ENCODE measurements at places on chromosomes 6 and 20.

DNA sequence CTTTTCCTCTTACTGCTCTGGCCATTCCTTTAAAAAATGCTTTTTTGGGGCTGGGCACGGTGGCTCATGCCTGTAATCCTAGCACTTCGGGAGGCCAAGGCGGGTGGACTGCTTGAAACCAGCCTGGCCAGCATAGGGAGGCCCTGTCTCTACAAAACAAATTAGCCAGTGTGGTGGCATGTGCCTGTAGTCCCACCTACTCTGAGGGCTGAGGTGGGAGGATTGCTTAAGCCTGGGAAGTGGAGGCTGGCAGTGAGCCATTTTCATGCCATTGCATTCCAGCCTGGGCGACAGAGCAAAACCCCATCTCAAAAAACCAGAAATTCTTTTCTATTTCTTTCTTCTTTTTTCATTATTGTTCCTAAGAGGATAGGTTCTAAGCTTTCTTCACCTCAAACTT is 36.9 kb upstream of the RNF144B start:
- DNase-seq = no peak

DNA sequence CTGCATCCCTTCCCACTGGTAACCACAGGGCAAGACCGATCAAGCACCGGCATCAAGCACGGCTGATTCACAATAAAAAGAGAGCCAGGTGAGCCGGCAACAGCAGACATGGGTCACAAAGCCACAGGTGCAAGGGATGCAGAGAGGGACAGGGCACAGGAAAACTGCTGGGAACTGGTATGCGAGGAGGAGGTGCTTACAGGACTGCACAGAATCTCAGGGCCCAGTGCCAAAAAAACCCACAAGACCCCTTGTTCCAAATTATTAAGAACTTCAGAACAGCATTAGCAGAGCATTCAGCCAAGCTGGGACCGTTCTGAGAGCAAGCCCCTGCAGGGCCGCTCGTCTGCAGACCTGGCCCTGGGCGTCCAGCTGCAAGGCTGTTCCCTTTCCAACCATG is 35.4 kb downstream of the BFSP1 start:
- DNase-seq = no peak

DNA sequence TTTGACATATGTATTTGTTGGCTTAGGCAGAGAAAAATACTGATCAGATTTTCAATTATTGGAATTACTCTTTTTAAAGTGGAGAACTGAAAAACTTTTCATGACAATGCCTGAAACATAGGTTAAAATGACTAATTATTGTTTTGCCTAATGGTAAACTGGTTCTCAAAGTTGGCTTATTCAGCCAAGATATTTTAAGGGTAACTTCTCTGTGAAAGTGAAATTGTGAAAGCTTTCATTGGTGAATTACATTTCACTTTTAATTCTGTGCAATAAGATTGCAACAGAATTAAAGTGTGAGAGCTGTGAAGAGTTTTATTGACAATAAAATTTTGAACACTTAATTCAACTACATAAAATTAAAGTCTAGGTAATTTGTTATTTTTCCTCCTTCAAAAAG is 24.5 kb downstream of the KIAA0408 start:
- DNase-seq = no peak

DNA sequence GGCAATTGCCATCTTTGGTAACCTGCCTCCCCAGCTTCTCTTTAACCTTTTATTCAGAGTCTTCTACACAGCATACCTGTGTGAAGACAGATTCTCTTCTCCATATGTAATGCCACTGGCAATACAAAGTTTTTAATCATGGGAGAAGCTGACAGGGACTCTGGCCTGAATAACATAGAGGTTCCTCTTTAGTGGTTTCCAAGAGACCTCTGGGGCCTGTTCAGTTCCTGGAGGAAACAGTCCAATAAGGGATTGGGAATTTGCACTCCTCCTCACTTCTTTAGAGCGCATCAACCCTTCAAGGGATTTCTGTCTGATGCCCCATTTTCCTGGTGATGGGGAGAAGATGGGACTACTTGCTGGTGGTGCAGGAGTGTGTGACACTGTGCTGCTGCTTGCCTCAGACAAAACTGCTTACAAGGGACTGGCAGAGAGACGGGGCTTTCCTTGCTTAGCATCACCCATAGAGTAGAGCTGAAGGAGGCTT is 1.4 kb downstream of the RIMS1 start:
- no peak for DNase-seq

DNA sequence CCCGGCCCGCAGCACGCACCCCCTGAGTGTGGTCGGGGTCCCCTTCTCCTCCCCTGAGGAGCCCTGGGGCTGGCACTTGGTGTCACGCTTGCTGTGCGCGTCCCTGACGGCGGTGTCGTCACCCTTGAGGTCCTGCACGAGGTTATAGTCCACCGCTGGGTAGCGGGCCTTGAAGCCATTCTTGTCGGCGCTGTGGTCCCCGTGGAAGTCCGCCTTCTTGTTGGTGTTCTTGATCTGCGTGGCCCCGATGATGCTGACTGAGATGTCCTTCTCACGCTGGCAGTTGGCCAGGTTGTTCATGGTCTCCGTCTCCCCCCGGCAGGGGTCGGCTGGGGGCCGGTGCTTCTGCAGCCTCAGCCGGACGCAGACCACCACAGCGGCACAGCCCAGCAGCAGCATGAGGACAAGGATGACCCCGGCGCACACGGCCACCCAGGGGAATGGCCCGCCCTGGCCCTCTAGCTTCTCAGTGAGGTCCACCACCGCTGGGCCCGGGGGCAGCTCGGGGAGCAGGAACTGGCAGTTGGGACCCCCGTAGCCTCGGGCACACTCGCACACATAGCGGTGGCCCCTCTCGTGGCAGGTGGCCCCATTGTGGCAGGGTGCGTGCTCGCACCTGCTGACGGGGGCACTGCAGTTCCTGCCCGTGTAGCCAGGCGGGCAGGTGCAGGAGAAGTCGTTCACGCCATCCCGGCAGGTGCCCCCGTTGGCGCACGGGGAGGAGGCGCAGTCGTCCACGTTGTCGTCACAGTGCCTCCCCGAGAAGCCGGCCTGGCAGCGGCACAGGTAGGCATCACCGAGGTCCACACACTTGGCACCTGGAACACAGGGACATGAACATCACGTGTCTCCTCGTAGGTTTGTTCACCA is 7.4 kb downstream of the DLL1 start:
- no peak for DNase-seq

DNA sequence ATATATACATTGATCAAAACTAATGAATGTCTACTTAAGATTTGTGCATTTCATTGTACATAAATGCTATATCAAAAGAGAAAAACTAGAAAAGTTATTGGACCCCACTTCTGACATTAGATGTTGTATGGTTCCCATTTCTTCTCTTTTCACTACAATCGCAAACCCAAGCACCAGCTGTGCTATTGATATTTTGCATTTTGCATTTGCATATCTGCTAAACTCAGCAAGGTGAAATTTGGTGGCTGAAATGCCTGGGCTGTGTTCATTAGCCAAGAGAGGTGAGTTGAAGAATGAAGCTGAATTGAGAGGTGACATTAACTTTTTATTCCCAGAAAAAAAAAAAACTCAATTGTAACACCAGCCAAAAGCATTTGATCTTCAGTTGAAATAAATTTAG is 232.1 kb upstream of the TENT5A start:
- no peak for DNase-seq

GRCh38 chr20:16929756-16930155 is 181.6 kb downstream of the OTOR start:
- DNase-seq = no peak

DNA sequence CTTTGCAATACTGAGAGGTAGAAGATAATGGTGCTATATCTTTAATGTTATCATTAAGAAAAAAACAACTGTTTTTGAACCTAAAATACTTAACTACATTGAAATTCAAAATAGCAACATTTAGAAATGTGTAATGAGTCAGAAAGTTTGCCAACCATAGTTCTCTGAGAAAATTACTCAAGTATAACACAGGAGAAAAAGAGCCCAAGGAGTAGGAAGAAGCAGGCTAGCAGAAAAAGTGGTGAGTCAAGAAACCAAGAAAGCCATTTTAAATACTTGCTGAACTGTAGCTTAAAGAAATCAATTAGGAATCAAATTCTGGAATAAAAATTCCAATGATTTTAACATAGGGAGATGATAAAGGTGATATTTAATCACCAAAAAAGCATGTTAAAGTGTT is 181.0 kb upstream of the RSPO3 start:
- DNase-seq = no peak

DNA sequence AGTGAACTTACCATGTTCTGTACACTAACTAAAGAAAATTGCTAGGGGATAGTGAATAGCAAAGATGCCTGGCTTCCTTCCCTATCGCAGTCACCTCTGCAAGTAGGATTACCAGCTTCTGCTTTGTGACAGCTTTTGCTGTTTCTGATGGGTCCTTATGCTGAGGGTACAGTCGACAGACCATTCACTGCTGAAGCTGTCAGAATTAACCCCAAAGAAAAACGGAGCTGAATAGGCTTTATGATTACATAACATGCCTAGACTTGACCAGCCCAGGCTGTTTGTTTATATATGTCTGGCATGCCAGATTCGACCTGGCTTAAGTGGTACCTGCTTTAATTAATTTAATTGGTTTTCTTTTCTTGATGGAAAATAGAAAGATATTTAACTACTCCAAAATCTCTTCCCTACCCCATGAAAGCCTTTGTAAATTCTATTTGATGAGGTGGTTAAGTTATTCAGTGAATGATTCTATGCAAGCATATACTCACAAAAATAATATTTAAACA is 21.7 kb upstream of the PRELID3B start:
- DNase-seq = no peak

GRCh38 chr6:83417880-83418663 is 12.8 kb downstream of the ME1 start:
- no peak for DNase-seq

GRCh38 chr20:11935212-11936154 is 17.8 kb downstream of the BTBD3 start:
- no peak for DNase-seq

DNA sequence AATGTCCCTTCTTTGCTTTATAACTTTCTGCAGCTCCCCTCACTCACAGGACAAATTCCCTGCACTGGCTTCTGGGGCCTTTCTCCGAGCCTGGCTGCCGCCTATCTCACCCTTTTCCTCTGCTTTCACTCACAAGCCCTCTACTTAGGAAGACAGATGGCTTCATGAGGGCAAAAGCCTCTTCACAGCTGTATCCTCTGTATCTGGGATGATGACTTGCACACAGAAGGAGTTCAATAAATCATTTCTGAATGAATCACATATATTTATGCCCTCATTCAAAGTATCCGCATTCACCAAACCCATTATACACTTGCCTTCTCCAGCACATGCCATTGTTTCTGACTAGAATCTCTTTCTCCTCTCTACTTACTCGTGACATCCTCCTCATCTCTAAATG is 159.0 kb upstream of the RIPOR2 start:
- DNase-seq = no peak

DNA sequence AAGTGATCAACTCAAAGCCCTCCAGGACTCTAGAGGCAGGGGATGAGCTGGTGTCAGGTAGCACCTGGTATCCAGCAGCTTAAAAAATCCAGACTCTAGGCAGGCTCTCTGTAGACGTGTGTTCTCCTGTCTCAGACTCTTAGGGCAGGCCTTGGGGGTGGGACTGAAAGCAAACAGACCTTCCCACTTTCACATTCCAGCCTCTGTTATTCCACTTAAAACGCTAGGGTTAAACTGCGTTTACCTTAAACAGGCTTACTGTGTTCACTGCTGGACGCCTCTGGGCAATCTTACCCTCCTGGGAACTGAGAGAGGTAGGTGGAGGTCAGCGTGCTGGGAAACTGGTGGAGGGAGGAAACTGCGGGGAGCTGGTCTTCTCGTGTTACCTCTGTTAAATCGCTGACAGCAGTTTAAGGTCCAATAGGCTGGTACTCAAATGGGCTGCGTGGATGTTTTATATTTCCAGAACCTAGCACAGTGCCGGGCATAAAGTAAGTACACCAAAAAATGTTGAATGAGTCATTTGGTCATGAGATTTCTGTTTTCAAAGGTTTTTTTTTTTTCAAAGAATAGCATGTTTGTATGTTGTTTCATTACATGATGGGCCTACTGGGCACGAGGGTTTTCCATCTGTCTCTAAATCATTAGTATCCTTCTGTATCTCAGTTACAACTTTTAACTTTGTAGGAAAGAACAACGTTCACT is at the start of gene GCNT2:
Gene GCNT2 (plus strand): TSS at position 248 of the 705 bp plus-strand sequence. CDS start 7,561 bp downstream, outside the sequence.
- DNase-seq = no peak

- peak; percentile 24 for DNase-seq
Observed at GRCh38 chr20:20466341-20466879, 98.5 kb downstream of the INSM1 start.

- DNase-seq = no peak
Observed at GRCh38 chr6:168527451-168528210, 86.6 kb downstream of the SMOC2 start.

DNA sequence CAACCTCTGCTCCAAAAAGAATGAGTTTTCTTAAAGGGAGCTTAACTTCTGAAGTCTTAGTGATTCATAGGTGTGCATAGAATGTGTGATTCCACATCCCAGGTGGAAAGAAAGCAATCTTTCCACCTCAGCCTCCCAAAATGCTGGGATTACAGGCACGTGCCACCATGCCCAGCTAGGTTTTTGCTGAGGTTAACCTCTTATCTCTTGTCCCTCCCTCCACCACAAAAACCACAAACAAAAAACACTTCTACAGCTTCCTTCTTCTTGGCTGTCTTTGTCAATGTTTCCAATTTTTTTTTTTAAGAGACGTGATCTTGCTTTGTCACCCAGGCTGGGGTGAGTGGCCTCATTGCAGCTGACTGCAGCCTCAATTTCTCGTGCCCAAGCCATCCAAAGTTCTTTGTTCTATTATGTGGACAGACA is 8.1 kb upstream of the CSE1L start:
- DNase-seq = peak; percentile 30

GRCh38 chr20:37446286-37447032 is 74.6 kb upstream of the NNAT start:
- no peak for DNase-seq

GRCh38 chr20:4113615-4114603 is 98.6 kb upstream of the RNF24 start:
- DNase-seq = peak; percentile 19

DNA sequence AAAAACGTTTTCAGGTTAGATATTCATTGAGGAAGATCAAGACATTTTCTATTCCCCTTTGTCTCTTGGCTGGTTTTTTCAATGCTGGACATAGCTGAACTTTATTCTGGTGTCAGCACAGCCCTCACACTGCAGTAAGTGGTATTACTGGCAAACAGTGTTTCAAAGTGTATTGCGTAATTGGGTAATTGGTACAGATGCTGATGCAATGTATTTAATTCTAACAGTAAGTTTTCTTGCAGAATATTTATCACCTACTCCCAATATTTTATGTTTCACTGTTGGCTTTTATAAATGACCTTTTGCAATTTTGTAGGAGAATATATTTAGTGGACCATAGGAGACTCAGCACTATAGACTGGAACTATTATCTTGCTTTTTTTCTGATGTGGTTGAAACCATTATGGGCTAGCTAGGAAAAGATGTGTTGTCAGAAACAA is 287.6 kb upstream of the SOX4 start:
- no peak for DNase-seq

Data from activated CD8-positive, alpha-beta T cell treated with anti-CD3 and anti-CD28 coated beads, Interleukin-2, amount 10 ng/mL, durations not matched to agents 7 days and 5 days (primary cell).